ENCODE measurements at places on chromosomes 5 and 9. TPM values are rescaled to one million over a fixed set of nuclear protein-coding genes. Genes with fewer than 3 reads are reported as not detected.

DNA sequence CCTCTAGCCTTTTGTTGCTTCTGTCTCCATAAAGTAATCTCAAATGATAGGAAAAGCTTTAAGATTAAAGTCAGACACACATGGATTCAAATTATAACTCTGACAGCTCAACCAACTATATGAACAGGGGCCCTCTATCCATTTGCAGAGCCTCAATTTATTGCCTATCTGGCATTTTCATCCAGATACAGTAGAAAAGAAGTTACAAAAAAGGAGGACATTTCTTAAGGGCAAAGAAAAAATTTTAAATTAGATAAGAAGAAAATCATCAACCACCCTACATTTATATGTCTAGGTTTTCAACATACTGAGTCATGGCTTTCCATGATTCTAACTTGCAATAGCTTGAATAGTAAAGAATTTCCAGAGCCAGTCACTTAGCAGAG, 567.2 kb downstream of the CAAP1 start:
- no peak for DNase-seq

- DNase-seq: no peak
These were observed at the start of gene UAP1L1 for GRCh38 chr9:137077010-137077747. Gene UAP1L1, plus strand, starts transcription at chr9:137077517. Its CDS starts 16 bp downstream, at chr9:137077533.

DNA sequence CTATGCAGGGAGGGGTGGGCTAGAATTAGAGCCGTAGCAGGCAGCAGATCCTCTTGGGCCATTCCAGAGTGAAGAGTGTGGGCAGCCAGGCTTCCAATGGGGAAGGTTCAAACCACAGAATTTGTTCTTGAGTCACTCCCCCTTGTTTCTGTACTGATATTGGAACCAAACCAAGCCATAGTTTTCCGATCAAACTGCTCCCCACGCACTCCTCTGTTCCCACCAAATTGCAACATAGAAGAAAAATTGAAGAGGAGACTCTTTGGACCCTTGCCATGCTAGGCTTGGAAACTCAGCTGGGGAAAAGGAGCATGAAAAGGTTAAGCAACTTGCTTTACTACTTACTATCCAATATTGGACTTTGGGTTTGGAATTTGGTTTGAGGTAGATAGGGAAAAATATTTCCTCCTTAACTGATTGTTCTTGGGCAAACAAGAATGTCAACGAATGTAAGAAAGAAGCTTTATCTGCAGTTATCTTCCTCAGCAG, 165.8 kb upstream of the NR3C1 start:
- DNase-seq: no peak

GRCh38 chr5:137831526-137831925, 36.1 kb upstream of the MYOT start:
- no peak for DNase-seq

- no peak for DNase-seq
These were observed 525.8 kb upstream of the FTMT start for GRCh38 chr5:121325930-121326329.

DNA sequence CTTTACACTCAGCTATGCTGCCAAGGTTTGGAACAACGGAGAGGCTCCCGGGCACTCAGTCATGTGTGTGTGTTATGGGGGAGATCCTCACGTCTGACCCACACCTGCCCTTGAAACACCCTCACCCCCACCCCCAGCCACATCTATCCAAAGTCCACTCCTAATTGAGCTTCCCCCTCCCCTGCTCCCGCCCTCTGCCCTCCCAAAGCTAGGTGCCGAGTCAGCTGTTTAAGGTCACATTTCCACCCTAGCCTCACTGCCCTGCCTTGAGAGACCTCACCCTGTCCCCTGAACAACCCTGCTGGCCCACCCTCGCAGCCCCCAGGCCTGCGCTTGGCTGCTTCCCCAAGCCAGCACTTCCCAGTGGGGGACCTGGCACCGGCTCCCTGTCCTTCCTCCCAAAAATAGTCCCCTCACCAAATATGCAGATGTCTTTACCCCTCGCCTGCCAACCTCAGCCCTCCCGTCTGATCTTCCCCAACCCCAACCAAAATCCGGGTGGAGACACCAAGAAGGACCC, 36.0 kb downstream of the GLDC start:
- DNase-seq: no peak

DNA sequence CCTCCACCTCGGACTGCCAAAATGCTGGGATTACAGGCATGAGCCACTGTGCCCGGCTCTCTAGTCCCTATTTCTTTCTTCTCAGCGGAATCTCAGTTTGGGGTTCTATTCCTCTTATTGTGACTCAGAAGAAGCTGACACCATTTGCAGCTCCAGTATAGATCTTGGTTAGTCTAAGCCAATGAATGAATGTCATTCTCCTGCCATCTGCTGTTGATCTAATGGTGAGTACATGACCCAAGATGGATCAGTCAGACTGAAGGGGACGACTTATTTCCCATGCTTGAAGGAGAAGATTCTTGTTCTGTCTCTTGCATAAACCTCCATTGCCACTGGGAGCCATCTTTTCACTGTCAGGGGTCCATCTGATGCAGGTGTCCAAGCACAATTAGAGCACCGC, 76.0 kb upstream of the KLF9 start:
- peak; percentile 16 for DNase-seq

DNA sequence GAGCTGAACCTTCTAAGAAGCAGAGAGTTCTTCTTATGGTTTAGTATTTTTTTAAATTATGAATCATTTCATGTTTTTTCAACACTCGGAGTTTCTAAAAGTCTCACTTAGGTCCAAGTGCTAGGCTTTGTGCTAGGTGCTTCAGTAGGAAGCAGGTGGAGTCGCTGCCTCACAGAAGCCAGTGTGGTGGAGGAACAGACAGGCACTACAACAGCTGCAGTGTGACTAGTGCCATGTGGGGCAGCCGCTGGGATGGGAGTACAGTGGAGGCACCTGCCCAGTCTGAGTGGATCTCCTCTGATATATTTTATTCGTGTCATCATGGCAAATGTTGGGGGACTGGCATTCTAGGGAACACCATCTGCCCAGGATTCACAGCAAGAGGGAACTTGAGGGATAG, 15.3 kb downstream of the PCDHGC5 start:
- no peak for DNase-seq

GRCh38 chr5:134794819-134795218, 36.2 kb downstream of the DDX46 start:
- DNase-seq: no peak

GRCh38 chr5:149356391-149356790, 1.5 kb upstream of the PCYOX1L start:
- DNase-seq: no peak

- no peak for DNase-seq
These were observed 4.7 kb downstream of the CCIN start for GRCh38 chr9:36173861-36174260.

- peak; percentile 25 for DNase-seq
These were observed 326.7 kb upstream of the EFNA5 start for GRCh38 chr5:107997338-107997980.

GRCh38 chr9:123518338-123518737, 162.3 kb downstream of the CRB2 start:
- DNase-seq: no peak

GRCh38 chr5:31635446-31635845, 3.5 kb upstream of the PDZD2 start:
- no peak for DNase-seq

DNA sequence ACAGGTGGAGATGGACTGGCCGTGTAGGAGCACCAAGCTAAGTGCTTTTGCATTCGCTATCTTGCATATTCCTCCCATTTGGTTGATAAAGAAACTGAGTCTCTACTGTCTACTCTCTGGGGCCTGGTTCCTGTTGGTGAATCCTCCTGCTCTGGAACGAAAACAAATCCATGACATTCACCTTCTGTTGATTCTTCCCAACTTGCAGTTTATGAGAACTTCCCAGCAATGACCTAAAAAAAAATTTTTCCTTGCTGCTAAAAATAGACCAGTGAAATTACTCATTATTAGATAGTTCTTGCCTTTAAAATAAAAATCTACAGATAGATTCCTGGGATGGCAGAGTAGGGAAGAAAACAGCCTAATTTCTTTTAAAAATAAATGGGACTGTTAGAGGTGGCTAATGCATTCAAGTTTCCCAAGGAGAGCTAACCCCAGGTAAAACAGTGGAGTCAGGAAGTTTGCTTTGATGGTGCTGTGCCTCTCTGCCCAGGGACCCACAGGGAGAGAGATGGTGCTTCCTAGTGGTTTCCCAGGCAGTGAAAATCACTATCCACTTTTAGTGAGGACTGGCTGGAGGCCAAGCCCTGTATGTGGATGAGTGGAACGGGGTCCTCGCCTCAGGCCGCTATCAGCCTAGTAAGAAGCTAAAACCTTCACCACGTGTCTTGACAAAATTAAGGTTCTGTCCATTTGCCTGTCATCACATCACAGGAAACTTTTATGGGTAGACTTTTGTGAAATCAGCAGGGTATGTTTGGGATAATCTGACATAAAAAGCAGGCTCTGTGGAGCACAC, 68.4 kb upstream of the NR3C1 start:
- no peak for DNase-seq

GRCh38 chr9:116700882-116701865, 14.1 kb downstream of the TRIM32 start:
- DNase-seq: peak; percentile 23

Gene NIM1K
- total RNA-seq: not detected

Gene PCDHB4
- total RNA-seq: 0.13 TPM

Gene SPDL1
- total RNA-seq: 10.4 TPM

Gene TNFSF8
- total RNA-seq: not detected

Gene FBP2
- total RNA-seq: not detected

Gene UCK1
- total RNA-seq: 15.0 TPM

Gene GAPT
- total RNA-seq: not detected

Gene SPINK4
- total RNA-seq: not detected

Gene CDC23
- total RNA-seq: 27.4 TPM

Gene DOK3
- total RNA-seq: 1.4 TPM

Gene ENTPD2
- 0.79 TPM for total RNA-seq

Gene FSD1L
- total RNA-seq: 2.4 TPM

Gene IFNK
- total RNA-seq: not detected

Gene KCNN2
- total RNA-seq: not detected

Gene COL27A1
- total RNA-seq: 1.3 TPM

Gene IFNE
- 12.4 TPM for total RNA-seq
